IMR-90 (cell line): ENCODE measurements at places on chromosomes 12 and 14. TPM values are rescaled to one million over a fixed set of nuclear protein-coding genes. Genes with fewer than 3 reads are reported as not detected.

GRCh38 chr12:50214018-50214417 is 46.8 kb upstream of the CERS5 start:
- no peak for DNase-seq

RPGRIP1 gene
- total RNA-seq = not detected in 2 replicates

GRCh38 chr14:75022655-75023054 is 19.9 kb downstream of the EIF2B2 start:
- DNase-seq = no peak

DNA sequence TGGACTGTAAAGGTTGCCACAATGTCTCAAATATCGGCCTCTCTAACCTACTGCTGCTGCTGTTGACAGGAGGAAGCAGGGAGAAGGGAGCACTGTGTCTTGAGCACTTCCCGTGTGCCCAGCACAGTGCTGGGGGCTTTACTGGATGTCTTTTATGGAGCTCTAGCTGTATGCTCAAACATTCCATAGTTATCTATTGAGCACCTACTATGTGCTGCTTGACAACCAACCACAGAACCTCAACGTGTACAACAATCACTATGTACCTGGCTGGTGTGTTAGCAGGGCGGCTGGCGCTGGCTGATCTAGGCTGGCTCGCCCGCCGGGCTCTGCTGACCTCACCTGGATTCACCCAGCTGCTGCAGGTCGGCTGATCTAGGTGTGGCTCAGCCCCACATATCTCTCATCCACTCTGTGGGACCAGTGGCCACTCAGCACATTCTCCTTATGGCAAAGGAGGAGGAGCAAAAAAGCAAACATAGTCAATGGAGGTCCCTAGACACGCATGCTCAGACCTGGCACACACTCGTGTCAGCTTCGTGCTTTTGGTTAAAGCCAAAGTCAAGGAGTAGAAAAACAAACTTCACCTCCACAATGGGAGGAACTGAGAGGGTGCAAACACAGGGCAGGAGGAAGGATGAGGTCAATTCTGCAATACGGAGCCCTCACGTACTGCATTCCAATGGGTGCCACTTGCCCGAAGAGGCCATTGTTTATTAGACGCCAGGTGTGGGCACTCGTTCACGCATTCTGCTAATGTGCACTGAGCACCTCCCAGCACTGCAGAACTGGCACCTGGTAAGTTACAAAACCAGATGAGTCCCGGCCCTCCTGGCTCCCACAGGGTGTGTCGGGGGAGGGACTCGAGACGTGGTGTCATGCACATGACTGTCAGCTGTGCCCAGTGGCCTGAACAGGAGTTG is 147.2 kb downstream of the SCARB1 start:
- no peak for DNase-seq

SLC38A2 gene
- total RNA-seq = 881 and 1,389 TPM in 2 replicates

DNA sequence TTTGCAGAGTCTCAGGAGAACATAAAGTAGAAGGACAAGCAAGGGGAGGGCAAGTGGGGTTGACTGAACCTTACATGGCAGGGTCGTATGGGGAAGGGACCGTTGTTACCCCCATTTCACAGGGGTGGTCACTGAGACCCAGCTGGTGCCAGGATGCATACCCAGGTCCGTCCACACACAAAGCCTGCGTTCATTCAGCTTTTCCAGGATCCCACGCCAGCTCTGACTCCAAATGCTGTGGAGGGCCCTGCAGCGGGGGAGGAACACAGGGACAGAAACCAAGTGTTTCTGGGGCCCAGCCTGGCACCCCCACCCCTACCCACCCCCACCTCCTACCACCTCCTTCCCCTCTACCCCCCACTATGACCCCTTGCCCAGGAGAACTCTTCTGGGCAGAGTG is 16.5 kb upstream of the CHGA start:
- no peak for DNase-seq

GRCh38 chr12:52865090-52865944 is 16.5 kb upstream of the KRT78 start:
- peak; percentile 60 for DNase-seq

GRCh38 chr12:40313928-40314327 is 89.1 kb downstream of the LRRK2 start:
- no peak for DNase-seq

ADAMTS20 gene
- not detected in 2 replicates for total RNA-seq

GRCh38 chr12:32125455-32126084 is 18.9 kb downstream of the BICD1 start:
- DNase-seq = peak; percentile 69

DNA sequence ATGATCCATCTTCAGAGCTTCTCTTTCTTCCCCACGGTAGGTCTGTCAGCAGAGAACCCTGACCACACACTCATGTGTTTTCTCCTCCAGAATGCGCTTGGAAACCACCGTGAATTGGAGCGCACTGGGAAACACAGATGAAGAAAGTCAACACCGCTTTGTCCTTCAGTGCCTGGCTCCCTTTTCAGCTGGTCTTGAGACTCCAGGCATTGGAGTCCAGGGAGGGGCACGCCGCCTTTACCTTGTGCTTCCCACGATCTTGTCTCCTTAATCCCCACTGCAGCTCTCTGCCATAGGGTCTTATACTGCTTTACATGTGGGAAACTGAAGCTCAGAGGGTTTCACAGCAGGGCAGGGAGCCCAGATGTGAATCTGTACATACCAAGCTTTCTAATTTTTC is 1.1 kb downstream of the FAM90A1 start:
- no peak for DNase-seq

DNA sequence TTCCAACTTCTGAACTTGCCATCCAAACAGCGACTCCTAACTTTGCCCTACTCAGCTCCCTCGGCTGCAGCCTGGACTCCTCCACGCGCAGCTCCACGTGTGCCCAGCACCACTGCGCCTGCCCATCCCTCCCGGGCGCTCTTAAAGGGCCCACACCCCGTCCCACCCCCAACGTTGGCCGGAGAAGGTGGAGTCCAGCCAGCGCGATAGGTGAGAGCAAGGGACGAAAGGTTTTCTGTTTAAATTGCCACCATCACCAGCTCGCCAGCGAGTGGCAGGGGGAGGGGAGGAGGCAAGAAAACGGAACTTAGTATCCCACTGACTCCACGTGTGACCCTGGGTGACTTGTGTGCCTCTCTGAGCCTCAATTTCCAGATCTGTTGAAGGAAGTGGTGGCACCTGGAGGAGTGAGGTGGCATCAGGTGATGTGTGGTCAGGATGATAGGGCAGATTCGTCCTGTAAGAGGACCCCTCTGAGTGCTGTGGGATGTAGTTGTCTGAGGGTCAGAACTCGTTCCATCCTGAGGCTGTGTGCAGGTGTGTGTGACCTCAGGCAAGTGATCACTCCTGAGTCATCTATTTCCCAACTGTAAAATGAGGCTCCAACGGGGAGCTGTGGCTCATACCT is 59.7 kb downstream of the TRPV4 start:
- no peak for DNase-seq

CEP170B gene
- 3.6 and 4.2 TPM in 2 replicates for total RNA-seq

TC2N gene
- total RNA-seq = under 0.01 and 0.18 TPM in 2 replicates

DNA sequence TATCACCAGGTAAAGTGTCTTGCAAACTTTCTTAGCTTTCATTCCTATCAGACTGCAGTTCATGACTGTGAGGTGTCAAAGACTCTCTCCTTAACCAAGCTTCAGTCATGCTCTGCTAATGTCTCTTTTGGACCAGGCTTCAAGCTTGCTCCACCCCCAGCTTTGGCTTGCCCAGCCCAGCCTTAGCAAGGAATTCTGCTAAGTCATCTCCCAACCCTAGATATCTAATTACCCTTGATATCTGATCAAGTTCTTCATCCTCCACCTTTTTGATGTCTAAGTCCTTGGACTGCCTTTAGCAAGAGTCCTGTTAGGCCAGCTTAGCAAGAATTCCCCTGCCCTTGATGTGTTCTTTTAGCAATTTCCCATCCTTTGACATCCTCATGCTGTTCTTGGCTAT is 108.9 kb upstream of the FGD4 start:
- DNase-seq = peak; percentile 56

HCAR2 gene
- not detected in 2 replicates for total RNA-seq

- DNase-seq = no peak
Measured at GRCh38 chr12:14714437-14714836, 18.0 kb upstream of the GUCY2C start.

- DNase-seq = no peak
Measured at GRCh38 chr12:21353487-21353886, 18.8 kb upstream of the SLCO1A2 start.

GRCh38 chr12:49777800-49778748 is 36.7 kb downstream of the TMBIM6 start:
- DNase-seq = peak; percentile 16

GRCh38 chr12:51405801-51406207 is 14.6 kb upstream of the GALNT6 start:
- no peak for DNase-seq

- peak; percentile 68 for DNase-seq
Measured at GRCh38 chr14:53016491-53016890, 65.6 kb upstream of the FERMT2 start.

ANO2 gene
- total RNA-seq = 0.28 TPM in 1 of 2 replicates, not detected in the other

GRCh38 chr12:47901063-47901717 is 3.6 kb downstream of the VDR start:
- DNase-seq = no peak

DNA sequence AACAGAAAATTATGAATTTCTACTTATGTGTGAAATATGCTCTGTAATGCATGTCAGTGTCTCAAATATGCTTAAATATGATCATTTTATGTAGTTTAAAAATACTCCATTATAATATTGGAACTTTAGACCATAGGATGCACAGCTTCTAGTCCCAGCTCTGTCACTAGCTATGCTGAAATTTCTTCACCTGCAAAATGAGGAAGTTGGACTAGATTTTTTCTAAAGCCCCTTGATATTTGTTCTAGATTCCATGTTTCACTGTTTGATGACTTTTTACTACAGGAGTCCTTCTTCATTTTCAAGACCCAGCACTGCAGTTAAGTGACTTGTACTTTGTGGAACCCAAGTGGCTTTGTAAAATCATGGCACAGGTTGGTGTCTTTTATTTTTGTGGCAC is 90.1 kb downstream of the LRRK2 start:
- no peak for DNase-seq

MORN3 gene
- total RNA-seq = 0.18 and 0.28 TPM in 2 replicates

PZP gene
- total RNA-seq = not detected in 2 replicates

DNA sequence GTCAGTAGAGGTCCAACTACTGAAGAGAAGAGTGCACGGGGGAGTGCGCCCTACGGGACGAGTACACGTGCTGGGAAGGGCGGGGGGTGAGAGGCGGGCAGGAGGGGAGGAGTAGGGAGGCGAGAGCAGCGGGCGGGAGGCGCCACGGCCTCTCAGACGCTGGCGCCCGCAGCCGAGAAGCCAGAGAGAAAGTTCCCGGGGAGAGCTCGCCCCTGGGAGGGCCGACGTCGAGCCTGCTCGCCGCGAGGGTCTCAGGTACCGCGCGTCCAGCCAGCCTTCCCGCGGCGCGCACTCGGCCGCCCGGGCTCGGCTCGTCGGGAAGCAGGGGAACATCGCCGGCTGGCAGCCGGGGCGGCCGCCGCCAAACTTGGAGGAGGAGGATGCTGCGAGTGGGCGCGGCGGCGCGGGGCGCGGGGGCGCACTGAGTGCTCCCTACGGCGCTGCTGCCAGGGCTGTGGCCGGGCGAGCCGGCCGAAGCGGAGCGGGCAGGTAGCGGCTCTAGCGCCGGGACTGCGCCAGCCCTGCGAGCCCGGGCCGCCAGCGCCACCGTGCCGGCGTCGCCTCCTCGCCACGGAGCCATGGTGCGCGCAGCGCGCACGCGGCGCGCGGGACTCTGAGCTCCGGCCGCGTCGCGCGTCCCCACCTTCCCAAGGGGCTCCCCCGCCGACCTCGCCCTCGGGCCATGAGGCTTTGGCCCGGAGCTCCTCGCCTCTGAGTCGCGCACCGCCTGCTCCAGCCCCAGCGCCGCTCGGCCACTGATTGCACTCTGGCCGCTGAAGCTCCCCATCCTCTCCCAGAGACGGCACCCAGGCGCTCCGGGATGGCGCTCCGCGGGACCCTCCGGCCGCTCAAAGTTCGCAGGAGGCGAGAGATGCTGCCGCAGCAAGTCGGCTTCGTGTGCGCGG is at the start of gene SLC24A4:
TSS of gene SLC24A4 (plus strand) at position 155 of the 905 bp plus-strand sequence. CDS start at position 821, 666 bp downstream.
- DNase-seq = no peak

DNA sequence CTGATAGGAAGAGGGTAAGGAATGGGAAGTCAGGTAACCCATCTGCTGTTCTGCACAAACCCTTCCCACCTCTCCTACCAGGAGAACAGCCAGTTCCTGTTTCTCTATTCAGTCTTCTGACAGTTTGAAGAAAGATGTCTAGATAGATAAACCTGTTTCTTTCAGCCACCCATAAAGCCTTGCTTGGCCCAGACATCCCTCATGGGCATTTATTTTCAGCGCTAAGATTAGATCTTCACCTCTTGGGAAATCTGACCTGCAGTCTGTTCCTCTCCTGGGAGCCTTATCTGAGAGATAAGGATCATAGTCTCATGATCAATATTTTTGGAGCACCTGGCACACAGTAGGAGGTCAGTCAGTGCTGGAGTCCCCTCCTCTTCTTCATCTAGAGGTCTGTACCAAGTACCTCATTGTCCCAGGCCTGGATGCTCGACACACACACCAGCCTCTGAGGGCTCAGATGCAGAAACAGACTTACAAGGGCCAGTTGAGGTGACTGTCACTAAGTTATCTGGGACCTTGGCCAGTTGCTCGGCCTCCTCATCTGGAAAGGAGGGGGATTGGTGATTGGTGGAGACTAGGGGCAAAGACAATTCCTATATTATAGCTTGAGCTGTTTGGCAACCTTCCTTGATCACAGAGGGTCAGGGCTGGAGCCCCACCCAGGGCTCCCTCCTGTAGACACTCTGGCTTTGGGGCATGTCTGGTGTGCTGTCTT is 18.2 kb downstream of the ACVRL1 start:
- DNase-seq = no peak

GRCh38 chr14:33349871-33350270 is 411.2 kb downstream of the NPAS3 start:
- DNase-seq = no peak

DNA sequence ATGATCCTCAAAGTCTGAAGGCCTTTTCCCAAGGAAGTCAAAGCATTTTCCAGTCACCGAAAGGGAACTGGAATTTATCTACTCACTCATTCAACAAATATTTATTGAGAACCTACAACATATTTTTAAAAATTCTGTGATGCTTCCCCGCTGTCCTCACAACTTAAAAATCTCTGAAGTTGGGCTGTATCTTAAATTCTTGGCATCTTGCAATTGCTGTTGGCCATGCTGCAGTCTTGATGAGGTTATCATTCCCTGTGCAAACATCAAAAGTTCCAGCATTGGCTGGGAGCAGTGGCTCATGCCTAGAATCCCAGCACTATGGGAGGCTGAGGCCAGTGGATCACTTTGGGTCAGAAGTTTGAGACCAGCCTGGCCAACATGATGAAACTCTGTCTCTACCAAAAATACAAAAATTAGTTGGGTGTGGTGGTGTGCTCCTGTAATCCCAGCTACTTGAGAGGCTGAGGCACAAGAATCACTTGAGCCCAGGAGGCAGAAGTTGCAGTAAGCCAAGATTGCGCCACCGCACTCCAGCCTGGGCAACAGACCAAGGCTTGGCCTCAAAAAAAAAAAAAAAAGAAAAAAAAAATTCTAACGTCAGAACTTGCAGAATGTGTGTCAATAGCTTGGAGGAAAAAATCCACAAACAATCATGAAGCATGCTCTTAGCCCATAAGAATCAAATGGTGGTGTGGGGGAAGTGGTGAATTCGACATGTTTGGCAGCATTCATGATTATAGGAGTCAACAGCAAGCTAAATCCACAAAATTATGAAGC is 34.9 kb downstream of the CCDC177 start:
- peak; percentile 56 for DNase-seq
